NCI-H1092 (cell line): ENCODE measurements at places on chromosomes 1 and 21.
A peak's percentile ranks its signal among the peaks of the same experiment; 100 is the strongest.

DNA sequence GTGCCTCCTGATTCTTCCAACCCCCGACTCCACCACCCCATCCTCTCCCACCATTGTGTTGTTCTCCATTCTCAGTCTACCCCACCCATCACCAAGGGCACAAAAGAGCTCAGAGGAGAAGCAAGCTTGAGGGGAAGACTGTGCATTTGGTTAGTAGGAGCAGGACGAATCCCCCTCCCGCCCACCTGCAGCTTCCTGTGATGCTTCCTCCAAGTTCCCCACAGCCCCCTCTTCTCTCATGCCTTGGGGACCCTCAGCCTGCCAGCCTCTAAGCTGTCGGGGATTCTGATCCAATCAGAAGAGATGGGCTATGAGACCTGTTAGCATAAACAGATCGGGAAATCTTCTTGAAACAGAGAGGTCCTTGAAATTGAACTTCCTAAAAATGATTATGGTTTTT, 22.2 kb upstream of the CAPZB start:
- DNase-seq = no peak

GRCh38 chr21:32653326-32653901, 41.2 kb upstream of the CFAP298 start:
- no peak for DNase-seq

DNA sequence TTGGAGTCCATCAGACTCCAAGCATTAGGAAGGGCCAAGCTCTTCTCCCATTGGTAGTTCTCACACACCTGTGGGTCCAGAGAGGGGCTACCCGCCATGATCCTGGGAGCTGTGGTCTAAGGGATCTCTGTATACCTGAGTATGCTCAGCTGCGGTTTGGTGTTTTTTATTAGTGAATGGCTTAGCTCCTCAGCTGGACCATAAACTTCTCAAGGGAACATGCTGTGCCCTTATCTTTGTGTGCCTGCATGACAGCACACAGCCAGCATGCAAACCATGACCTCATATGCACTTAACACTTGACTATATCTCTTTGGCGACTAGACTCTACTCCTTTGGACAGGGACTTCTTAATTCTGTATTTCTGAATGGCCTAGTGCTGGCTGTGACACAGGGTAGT, 94.5 kb downstream of the CD58 start:
- no peak for DNase-seq

- DNase-seq = peak; percentile 56
Measured at GRCh38 chr1:31937300-31938183, 626 bp downstream of the PTP4A2 start.

DNA sequence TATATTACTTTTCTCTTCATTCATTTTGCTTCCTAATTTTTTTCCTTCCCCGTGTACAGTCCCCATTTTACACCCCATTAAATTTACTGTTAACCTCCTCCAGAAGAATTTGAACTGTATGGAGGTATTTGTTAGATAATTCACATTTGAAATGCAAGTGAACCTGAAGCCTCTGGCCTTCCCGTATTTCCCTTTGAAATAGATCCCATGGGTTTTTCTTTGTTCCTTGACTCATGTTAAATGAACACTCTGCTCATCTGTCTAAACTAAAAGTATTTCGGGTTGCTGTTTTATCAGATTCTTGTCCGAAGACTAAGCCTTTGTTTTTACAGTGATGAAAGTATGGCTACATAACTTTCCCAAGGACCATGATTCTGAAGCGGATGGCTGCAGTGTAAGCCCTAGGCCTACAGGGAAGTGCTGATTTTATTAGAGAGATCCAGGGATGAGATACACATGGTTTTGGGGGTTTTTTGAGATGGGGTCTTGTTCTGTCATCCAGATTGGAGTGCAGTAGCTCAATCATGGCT, 187.9 kb downstream of the PATJ start:
- no peak for DNase-seq

GRCh38 chr1:181661569-181661968, 178.3 kb downstream of the CACNA1E start:
- DNase-seq = no peak

DNA sequence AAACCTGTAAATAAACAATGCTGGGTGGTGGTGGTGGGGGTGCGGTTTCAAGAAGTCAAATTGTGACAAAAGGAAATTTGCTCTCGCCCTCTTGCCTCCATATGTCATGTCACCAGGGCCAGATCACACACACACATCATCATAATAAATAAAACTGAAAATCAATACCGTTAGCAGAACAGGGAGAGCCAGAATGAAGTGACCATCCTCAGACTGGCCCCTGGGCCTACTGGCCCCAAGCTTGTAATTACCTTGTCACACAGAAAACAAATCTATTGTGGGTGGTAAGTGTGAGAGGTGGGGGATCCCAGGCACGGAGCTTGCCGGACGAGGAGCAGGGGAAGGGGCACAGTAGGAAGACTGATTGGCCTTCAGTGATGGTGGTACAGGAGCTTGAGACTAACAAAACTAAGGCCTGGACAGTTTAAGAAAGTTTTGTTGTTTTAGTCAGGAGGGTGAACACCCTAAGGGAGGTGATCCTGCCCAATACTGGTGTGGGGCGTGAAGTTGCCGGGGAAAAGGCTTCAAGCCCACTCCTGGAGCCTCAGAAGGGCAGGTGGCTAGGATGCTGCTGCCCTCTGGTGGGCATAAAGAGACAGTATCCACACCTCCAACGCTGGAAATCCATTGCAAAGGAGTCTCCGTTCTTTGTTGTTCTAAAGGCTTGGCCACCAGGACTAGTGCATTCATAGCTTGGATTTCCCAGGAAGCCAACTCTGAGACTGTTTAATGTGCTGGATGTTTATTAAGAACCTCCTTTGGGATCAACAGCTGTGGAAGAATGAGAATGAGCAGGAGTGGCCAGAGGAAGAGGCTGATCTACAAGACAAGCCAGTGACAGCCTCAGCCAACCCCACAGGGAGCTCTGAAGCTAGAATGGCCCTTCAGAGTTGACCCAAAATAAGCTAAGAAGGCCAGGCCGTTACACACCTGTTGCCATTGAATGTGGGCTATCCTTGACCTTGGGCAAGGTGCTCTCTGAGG, 8.1 kb upstream of the C1orf216 start:
- peak; percentile 51 for DNase-seq

GRCh38 chr1:12305377-12305776, 75.5 kb downstream of the VPS13D start:
- DNase-seq = no peak

- DNase-seq = no peak
Measured at GRCh38 chr21:16667395-16667794, 845.4 kb upstream of the CXADR start.

DNA sequence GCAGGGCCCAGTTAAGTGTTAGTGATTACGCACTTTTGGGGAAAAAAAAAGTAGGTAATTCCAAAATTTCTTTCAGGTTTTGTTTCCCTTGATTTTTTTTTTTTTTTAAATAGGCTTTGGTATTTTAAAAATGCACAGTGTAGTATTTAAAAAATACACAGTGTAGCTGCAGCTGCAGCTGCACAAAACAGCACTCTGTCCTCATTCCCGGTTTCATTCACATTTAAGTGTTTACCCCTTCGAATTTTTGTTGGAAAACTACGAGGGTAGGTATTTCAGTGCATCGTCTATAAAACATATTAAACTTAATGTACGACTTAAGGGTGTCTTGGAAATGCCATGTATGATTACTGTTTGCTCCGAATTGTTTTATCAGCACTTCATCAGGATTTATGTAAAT, 3.4 kb downstream of the NEK7 start:
- DNase-seq = no peak

- DNase-seq = no peak
Measured at GRCh38 chr1:177932123-177932522, 37.7 kb downstream of the SEC16B start.

- no peak for DNase-seq
Measured at GRCh38 chr1:64195081-64195395, 8.4 kb upstream of the UBE2U start.

DNA sequence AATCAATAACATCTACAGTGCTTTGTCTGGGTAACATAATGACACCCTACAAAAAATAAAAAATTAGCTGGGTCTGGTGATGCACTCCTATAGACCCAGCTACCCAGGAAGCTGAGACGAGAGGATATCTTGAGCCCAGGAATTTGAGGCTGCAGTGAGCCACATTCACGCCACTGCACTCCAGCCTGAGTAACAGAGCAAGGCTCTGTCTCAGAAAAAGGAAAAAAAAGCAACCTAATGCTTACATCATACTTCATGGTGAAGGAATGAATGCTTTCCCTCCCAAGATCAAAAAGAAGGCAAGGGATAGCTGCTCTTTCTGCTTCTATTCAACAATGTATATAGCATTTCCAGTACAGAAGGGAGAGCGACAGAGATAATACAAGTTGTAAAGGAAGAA, 24.2 kb upstream of the CTTNBP2NL start:
- DNase-seq = no peak

- DNase-seq = peak; percentile 68
Measured at GRCh38 chr1:51284487-51284954, 45.8 kb downstream of the TTC39A start.

DNA sequence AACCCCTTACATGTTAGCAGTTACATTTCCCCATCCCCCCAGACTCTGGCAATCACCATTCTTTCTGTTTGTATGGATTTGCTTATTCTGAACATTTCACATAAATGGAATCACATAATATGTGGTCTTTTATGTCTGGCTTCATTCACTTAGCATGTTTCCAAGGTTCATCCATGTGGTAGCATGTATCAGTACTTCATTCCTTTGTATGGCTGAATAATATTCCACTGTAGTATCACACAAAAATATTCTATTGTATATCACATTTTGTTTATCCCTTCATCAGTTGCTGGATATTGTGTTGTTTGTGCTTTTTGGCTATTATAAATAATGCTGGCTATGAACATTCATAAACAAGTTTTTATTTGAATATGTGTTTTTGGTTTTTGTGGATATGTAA, 22.2 kb downstream of the EPB41 start:
- no peak for DNase-seq

DNA sequence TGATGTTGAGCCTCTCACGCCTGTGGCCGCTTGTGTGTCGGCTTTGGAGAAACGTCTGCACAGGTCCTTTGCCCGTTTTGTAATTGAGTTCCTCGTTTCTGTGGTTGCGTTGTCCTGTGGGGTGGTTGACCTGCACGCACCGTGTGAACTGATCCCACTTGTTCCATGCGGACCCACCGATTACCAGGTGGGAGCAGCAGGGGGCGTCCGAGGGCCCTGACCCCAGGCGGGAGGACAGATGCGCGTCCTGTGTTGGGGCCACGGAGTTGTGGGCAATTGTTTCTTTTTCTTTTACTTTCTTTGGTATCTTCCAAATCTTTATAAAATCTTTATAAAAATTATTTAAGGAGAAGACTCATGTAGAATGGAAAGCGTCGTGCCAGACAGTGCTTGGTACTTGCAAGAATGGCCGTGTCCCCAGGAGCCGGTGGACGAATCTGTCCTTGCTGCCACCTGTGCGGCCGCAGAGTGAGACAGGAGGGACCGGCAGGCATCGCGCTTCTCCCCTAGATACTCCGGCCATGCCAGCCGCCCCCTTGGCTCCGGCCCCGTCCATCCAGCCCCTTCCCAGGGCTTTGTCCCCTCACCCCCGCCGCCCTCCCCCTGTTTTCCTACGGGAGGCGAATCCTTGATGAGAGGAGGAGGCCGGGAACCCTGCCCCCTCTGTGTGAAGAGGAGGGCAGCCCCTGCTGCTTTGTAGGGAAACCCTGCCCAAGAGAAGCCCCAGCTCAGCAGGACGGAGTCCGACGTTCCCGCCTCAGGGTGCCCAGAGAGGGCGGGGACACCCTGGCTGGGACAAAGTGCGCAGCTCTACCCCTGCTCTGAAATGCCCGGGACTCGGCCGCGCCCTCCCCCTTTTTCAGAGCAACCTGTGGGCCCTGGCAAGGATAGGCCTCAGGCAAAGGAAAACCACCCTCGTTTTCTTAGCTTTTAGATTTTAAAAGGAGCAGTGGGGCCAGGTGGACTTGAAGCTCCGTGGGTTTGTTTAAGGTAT, 41.7 kb downstream of the PRKCZ start:
- no peak for DNase-seq

GRCh38 chr1:23559136-23559984, at the start of gene ID3:
ID3 (minus strand) TSS chr1:23559501; CDS start chr1:23559426, 75 bp downstream.
- DNase-seq = peak; percentile 93

DNA sequence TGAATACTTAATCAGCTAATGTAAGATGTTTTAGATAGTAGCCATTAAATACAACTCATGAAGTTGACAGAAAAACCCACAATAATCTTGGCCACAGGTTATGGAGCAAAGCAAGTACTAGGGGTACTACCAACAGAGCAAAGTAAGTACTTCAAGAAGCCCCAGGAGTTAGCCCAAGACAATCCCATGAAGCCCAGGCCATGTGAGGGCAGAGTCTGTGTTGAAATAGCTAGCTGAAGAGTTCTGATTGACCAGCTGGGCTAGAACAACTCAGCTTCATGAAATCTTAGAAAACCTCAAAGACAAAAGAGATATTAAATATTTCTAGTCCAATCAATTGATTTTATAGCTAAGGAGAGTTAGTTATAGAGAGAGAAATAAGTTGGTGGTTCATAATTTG, 212.9 kb upstream of the HOOK1 start:
- DNase-seq = no peak

DNA sequence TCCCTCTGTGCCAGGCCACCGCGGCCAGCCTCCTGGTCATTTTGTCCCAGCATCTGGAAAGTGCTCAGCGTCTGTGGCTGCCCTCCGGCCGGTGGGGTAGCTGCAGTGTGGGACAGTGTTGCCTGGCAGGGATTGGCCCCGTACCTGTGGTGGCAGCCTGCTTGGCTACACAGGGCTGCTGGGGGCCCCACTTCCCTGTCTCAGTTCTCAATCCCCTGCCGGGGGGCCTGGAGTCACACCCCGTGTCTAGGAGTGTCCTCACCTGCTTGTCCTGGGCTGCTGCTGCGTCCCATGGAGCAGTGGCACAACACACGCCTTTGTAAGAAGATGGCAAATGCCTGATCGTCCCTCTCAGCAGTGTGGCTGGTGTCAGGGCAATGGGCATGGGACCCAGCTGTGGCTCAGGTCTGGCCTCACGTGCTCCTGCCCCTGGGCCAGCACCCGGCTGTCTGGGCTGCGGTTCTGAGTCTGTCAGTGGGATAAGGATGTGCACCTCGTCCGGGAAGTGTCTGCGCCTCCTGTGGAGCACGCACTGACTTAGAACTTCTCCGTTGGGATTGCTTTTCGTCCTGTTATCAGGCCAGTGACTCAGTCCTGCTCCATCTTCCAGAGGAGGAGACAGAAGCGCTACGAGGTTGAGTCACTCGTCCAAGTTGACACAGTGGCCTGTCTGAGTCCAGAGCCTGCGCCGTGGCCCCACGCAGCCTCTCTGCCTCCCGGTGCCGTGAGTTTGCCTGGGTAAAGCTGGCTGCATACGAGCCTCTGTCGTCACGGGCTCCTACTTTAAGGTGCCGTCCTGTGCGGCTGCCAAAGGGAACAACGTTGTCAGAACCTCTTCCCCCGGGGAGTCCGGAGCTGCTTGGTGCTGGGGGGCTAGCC, 41.0 kb downstream of the CRYAA start:
- DNase-seq = no peak
